Caudate nucleus (tissue), 63 donors: ENCODE measurements at places on chromosomes 7 and 10.

DNA sequence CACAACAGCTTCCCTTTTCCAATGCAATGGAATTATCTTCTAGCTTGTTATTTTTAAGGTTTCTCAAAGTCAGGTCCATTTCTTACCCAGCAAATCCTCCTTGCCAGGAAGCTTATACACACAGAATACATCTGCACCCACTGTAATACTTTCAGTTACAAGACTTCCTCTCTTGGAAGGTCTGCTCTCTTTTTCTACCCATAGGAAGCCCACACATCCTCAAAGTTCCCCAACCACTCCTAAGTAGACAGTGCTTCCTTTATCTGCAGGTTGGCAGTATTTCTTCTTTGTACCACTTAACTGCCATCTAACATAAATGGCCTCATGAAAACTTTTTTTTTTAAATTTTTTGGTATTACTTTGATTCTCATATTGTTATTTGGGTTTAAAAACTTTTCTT, 155.6 kb downstream of the TAX1BP1 start:
- no peak for DNase-seq

- no peak for DNase-seq
Observed at GRCh38 chr10:128979405-128979804, 487.6 kb upstream of the MGMT start.

DNA sequence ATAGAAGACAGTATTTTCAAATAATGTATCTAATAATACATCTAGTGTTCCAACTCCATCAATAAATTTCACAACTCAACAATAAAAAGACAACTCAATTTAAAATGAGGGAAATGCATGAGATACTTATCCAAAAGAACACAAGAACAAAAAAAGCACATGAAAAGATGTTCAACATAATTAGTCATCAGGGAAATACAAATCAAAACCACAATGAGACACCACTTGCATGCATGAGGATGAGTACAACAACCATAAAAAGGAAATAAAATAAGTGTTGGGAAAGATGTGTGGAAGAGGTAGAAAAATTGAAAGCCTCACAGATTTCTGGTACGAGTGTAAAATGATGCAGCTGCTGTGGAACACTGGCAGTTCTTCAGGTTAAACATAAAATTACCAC, 111.6 kb upstream of the PTPRZ1 start:
- DNase-seq: no peak

DNA sequence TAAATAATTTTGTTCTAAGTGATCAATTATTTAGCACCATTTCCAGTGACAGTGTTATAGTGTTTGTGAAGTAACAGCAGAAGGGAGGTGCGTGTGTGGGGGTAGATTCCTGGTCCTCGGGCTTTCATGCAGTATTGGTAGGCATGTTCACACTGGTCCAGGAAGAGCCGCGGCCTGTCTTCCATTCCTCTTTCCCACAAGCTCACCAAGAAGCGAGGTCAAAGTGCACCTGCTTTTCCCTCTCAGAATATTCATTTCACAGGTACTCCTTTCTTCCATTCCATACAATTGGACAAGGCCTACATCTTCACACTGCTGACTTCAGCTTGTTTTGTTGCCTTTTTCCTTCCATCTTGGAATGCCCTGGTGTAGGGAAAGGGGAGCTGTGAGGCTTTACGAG, 151.8 kb upstream of the CELF2 start:
- no peak for DNase-seq

- no peak for DNase-seq
Observed at GRCh38 chr10:26890956-26891355, 30.2 kb upstream of the ABI1 start.

DNA sequence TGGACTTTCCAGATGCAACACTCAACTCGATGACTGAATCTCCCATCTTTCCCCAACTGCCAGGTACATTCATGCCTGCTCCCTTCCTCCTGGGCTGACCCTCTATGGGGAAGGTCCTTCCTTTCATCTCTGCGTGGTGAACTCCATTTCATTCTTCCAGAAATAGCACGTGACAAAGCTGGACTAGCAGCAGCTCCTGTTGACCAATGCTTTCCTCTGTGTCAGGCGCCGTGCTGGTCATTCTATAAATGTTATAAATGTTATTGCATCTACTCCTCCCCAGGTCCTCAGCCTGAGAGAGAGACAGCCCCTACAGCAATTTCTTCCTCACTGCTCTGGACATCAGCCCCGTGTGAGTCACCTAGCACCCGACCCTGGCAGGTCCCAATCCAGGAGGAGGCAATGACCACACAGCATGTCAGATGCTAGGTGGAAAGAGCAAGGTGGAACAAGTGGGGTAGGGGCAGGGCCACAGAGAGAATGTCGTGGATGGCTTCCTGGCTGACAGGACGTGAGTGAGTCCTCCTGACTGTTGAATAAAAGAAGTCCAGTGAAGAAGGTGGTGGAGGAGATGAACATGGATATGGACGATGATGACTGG, 178.1 kb downstream of the ADAM12 start:
- DNase-seq: no peak

DNA sequence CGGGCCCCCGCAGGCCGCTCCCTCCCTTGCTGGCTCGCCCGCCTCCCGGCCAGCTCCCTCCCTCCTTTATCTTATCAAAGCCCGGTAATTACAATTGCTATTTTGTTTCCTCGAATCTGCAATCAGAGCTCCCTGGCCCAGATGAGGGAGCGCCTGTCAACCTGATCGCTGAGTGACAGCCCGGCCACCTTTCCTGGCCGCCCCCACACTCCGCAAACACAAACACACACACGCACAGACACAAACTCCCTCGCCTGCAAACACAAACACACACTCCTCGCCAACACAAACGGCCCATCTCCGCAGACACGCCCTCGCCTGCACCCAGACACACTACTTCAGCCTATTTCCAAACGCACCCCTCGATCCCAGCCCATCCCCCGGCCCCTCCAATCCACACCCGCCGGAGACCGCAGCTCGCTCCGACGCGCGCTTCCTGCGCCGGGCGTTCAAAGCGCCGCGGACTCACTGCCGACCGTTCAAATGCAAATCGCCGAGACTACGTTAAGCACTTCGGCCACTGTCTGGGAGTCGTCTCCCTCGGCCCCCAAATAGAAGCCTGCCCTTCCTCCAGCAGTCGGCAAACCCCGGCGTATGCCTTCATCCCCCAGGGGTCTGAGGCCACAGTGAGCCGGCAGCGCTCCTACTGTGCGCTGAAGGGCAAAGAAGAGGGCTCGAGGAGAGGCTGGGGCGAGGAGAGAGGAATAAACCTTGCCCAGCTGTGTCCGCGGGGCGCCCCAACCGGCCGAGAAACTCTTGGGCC, 3.0 kb upstream of the FGF8 start:
- DNase-seq: no peak

DNA sequence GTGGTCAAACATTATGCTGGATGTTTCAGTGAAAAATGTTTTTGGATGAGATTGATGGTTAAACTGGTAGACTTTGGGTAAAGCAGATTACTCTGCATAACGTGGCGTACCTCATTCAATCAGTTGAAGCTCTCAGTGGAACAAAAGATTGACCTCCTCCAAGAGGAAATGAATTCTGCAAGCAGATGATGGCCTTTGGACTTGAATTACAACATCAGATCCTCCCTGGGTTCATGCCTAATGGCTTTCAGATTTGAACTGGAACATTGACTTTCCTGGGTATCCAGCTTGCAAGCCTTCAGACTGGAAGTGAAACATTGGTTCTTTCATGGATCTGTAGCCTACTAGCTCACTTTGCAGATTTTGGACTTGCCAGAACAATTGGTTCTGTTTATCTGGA, 169.3 kb upstream of the MALRD1 start:
- no peak for DNase-seq

DNA sequence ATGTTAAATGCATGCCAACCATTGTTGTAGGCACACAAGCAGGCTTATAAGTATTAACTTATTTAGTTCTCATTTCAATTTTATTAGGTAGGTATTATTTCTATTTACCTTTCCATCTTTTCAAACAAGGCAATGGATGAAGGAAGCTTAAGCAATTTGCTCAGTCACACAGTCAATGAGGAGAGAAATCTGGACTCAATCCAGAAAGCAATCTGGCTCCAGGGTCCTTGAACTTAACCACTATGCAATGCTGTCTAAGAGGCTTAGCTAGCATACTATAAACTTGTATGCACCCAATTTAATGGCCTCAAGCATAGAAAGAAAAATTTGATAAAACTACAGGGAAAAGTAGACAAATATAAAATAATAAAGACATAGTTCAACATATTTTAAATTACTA, 88.6 kb downstream of the VWDE start:
- DNase-seq: no peak

DNA sequence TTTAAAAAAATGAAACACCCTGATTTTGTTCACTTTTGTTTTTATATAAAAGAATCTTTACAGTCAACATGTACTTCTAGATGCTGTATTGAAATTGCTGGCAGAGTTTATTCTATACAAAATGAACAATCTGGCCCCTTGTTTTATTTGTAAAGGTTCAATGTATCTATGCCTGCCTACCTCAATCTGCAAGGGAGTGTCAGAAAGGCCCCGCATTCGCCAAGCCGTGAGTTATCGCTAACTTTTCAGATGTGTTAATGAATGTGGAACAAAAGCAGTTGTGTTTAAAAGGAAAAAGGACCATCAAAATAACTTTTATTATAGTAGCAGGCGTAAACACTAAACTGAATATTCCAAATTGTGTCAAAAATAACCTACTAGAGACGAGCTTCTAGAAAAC, 14.6 kb downstream of the LUC7L2 start:
- no peak for DNase-seq

DNA sequence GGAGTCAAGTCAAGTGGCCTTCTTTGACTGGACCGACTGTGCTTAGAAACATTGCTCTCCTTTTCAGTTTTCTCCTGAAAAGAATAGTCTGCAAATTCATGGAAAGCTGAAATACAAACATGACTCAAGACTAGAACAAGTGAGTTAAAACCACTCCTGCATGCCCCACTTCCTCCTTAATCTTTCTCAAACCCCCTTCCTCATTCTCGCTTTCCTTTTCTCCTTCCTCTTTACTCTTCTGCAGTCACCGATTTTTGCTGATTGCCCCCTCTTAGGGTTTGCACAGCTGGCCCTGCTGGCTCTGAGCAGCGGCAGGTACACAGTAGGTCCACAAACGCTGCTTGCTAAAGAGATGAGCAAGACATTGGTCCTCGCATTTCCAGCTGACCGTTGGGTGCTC, 34.8 kb upstream of the MKI67 start:
- no peak for DNase-seq

GRCh38 chr10:77072836-77073662, 564.6 kb downstream of the KCNMA1 start:
- DNase-seq: no peak

GRCh38 chr7:65968256-65969185, 13.5 kb downstream of the GUSB start:
- DNase-seq: no peak

- no peak for DNase-seq
Observed at GRCh38 chr10:82409671-82410070, 534.7 kb downstream of the NRG3 start.

DNA sequence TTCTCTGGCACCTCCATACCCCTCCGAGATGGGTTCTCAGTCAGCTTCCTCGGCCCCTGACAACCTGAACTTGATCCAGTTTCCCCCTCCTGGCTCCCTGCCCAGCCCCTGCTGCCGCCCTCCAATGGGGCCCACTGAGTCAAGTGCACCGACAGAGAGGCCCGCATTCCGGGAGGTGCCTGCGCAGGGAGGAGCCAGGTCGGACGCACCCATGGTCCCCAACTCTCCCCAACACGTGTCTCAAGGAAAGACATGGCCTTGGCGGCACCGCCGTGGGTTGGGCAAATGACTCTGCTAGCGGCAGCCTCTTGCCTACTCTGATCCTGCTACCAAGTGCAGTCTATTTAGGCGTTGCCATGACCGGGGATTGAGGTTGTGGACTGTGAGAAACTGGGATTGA, 275.3 kb downstream of the SNX13 start:
- DNase-seq: no peak

DNA sequence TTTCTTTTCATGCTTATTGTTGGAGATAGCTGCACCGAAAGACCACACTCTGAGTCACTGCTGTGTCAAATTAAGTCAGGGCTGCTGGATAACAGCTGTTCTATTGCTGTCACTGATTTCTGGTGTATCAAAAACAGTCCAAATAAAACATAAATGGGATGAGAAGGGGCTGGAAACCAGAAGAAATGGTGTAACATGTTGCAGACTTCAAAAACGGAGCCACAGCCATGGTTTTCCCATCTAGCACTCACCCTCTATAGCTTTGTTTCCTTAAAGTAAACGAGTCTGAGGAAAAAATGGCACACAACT, 103.3 kb upstream of the DIP2C start:
- DNase-seq: no peak

DNA sequence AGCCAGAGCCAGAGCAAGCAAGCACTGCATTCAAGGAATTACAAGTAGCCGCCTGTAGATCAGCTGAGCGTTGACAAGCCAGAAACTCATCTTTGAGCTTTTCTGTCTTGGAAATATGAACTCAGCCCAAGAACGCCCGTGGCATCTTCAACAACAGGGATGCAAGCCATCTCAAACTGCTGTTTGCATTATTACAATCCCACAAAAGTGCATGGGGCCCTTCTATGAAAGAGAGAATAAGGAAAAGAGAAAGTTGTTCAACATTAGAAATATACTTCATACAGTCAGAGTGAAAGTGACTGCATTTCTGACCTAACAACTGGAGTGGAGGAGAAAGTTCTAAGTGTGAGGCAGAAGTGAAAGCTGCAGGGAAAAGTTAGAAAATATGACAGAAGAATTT, 6.5 kb downstream of the SGCE start:
- no peak for DNase-seq

- no peak for DNase-seq
Observed at GRCh38 chr10:6082496-6083395, 6.1 kb upstream of the RBM17 start.

DNA sequence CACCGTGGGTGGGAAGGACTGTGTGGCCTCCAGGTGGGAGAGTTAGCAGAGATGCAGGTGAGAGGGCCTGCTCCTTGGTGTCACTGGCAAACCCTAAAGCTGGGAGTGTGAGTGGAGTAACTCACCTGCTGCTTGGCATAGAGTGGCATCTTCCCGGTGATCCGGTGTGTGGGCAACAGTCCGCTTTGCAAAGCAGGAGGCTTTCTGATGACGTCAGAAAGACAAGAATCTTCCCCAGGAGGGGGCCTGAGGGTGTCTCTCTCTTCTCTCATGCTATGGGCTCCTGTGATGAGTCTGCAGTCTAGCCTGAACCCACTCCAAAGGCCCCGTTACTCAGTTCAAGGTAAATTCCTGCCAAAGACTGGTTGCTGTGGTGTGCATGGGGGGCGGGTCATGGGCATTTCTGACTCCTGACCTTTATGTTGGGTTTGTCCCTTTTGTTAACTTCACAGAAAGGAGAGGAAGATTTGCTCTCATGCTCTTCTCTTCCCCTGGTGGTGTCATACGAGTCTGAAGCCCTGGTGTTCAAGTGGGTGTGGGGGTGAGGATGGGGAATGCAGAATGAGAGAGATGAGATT, 187.9 kb downstream of the GATA3 start:
- DNase-seq: no peak

- no peak for DNase-seq
Observed at GRCh38 chr7:82726038-82726800, 282.6 kb upstream of the CACNA2D1 start.

- no peak for DNase-seq
Observed at GRCh38 chr7:29806208-29806994, at the start of gene WIPF3. TSS of gene WIPF3 (plus strand) at chr7:29806508. CDS start at chr7:29834725, 28,217 bp downstream.

GRCh38 chr10:67036808-67037207, 111.0 kb downstream of the LRRTM3 start:
- no peak for DNase-seq
